ENCODE measurements at places on chromosomes 2 and 18. TPM values are rescaled to one million over a fixed set of nuclear protein-coding genes. Genes with fewer than 3 reads are reported as not detected.

TCF7L1 gene
- 17.3 TPM for total RNA-seq

SERPINB5 gene
- not detected for total RNA-seq

ADD2 gene
- 2.2 TPM for total RNA-seq

TMEM198 gene
- 3.2 TPM for total RNA-seq

GYPC gene
- total RNA-seq = 77.1 TPM

CTLA4 gene
- not detected for total RNA-seq

DNER gene
- total RNA-seq = 32.9 TPM

ARMC9 gene
- 5.9 TPM for total RNA-seq

MAL gene
- total RNA-seq = 7.8 TPM

C1GALT1C1L gene
- 2.7 TPM for total RNA-seq

IGFBP2 gene
- 185 TPM for total RNA-seq

SPEG gene
- total RNA-seq = 94.6 TPM

TMEM200C gene
- 0.71 TPM for total RNA-seq

ASB18 gene
- total RNA-seq = 1.9 TPM

DGUOK gene
- 33.7 TPM for total RNA-seq

SFT2D3 gene
- 4.7 TPM for total RNA-seq

PID1 gene
- total RNA-seq = 15.1 TPM

INPP5D gene
- 7.2 TPM for total RNA-seq

PASK gene
- 1.7 TPM for total RNA-seq

PROC gene
- total RNA-seq = not detected

ELOA2 gene
- not detected for total RNA-seq

GATA6 gene
- total RNA-seq = 59.6 TPM

UGT1A8 gene
- total RNA-seq = not detected

TPO gene
- 8.4 TPM for total RNA-seq

Measured in left cardiac atrium (tissue), 4 donors.